Urinary bladder (tissue), 4 donors: ENCODE measurements at places on chromosomes 4 and X. TPM values are rescaled to one million over a fixed set of nuclear protein-coding genes. Genes with fewer than 3 reads are reported as not detected.

Gene WDFY3
- 20.6 TPM for polyA plus RNA-seq

Gene ATP1B4
- not detected for polyA plus RNA-seq

Gene MTNR1A
- not detected for polyA plus RNA-seq

Gene ODAPH
- not detected for polyA plus RNA-seq

Gene CENPVL3
- polyA plus RNA-seq = not detected

Gene PAQR3
- 10.1 TPM for polyA plus RNA-seq

Gene GNPDA2
- polyA plus RNA-seq = 22.7 TPM

Gene FRMPD4
- 0.06 TPM for polyA plus RNA-seq

Gene CT45A6
- not detected for polyA plus RNA-seq

Gene UGT2A3
- polyA plus RNA-seq = not detected

Gene ARL9
- 0.23 TPM for polyA plus RNA-seq

Gene FAM47A
- polyA plus RNA-seq = not detected

Gene SHISA3
- polyA plus RNA-seq = 2.7 TPM

Gene ARMCX5
- polyA plus RNA-seq = 11.7 TPM

Gene TMPRSS11F
- polyA plus RNA-seq = not detected

Gene HTR2C
- 0.01 TPM for polyA plus RNA-seq

Gene TREX2
- polyA plus RNA-seq = 0.49 TPM

Gene CDS1
- polyA plus RNA-seq = 1.6 TPM

Gene RAB33A
- polyA plus RNA-seq = 2.4 TPM

Gene SOWAHB
- polyA plus RNA-seq = 1.0 TPM

Gene GDPD2
- polyA plus RNA-seq = 0.15 TPM

Gene MUC7
- not detected for polyA plus RNA-seq

Gene DRD5
- not detected for polyA plus RNA-seq

Gene DMP1
- not detected for polyA plus RNA-seq
